ENCODE measurements at places on chromosomes 3 and 15.

DNA sequence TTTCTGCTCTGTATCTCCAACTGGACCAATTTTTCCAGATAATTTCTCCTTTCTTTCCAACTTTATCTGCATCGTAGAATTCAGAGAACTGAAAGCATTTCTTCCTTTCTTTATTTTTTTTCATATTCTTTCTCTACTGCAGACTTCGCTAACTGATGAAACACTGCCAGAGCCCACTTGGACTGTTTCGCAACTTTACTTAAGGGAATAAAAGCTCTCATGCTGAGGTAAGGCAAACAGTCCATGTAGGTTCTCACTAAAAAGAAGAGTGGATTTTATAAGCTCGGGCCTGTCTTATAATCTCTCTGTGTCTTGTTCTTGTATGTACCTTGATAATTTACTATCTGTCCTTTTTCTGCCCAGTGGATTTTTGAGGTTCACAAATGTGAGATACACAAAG lies 163.5 kb downstream of the CNTN4 start:
- no peak for DNase-seq

DNA sequence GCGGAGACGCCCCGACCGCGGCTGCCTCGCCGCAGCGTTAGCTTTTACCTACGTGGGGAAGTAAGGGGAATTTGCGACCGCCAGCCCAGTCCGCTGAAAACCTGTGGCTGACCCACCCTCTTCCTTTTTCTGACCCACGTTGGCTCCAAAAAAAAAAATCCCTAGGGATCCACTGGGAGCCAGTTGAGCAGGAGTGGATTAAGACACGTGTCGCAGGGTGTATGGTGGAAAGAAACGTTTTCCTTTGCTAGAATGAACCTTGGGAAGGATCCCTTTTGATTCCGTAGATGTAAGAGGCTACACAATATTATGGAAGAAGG lies 575 bp upstream of the PCYT1A start:
- DNase-seq = no peak

GRCh38 chr3:85571835-85572234 lies 613.0 kb downstream of the CADM2 start:
- no peak for DNase-seq

DNA sequence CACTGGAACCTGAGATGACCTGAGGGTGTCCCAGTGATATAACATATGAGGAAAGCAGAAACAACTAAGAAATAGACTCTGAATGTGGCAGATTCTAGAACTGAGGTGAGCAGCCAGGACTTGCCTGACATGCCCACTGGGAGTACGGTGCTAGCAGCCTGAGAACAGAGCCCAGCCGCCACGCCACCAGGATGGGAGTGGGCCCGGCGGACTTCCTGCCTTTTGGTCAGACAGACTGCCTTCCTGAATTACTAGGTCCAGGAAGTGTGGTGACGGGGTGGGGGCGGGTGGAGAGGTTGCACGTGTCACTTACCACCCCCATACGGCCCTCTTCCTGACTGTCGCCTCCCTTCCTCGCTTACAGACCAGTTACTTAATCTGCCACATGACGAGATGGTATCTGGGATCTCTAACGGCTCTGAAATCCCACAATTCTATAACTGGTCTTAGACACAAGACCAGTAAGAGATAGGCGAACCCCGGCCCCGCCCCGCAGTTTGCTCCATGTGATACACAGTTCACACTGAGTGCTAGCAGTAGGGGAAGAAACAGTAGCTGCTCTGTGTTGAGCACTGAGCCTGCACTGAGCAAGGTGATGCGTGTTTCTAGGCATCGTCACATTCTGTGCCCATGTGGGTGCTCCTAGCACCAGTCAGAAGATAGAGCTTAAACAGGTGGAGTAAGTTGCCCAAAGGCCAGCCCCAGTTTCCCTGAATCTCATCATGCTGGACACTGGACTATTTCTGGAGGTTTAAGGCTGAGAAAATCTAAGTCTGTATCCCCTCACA lies 95.7 kb downstream of the CPN2 start:
- DNase-seq = no peak

GRCh38 chr15:53307952-53308624 lies 451.4 kb downstream of the WDR72 start:
- DNase-seq = no peak

- no peak for DNase-seq
Observed at GRCh38 chr15:51314391-51315337, 23.7 kb downstream of the CYP19A1 start.

- DNase-seq = no peak
Observed at GRCh38 chr3:19446687-19447086, 298.4 kb downstream of the KCNH8 start.

DNA sequence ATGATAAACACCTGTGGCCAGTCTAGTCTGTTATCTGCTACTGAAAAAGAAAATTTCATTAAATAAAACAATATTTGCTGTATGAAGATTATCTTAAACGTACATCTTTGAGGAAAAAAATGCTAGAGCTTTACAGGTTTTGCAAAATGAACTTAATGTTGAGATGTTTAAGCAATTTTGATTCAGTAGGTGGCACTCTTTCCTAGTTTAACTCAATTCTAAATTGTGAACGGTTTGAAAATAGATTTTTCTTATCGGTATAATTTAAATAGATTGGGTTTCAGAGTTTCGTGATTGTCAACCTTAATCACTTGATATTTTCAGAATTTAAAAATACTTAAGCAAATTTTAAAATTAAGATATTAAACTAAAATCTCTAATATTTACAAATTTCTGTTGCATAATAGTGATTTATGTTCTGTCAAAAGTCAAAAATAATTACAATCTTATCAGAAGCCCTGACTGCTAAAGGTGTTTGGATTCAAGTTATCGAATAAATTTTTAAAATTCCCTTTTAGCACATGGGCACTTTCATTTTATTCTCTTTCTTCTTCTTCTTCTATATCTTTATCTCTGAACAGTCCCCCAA lies 7.0 kb upstream of the RNF111 start:
- peak; percentile 61 for DNase-seq

DNA sequence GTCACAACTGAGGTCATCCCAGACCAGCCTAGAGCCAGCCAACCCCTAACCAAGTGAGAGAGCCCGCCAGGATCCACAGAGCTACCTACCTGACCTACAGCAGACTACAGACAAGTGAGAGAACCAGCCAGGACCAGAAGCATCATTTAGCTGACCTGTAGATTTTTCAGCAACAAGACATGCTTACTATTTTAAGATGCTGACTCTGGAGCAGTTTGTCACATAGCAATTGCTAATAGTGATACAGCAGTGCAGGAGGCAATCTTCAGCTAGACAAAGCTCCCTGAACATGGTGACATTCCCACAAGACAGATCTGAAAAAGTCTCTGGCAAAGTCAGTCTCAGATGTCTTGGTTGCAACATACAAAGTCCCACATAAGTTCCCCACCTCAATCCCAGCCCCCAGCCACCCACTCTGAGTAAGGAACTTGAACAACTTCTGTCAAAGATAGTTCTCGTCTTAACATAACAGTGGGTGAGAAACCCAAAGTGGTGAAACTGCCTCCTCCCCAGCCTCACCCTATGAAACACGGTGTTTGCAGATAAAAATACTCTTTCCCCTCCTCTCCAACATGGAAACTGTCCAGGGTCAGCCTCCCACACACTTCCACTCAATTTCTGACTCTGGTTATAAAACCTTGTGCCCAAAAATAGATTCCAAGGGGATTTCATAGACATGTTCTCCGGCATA lies 120.3 kb upstream of the SLC6A11 start:
- no peak for DNase-seq

DNA sequence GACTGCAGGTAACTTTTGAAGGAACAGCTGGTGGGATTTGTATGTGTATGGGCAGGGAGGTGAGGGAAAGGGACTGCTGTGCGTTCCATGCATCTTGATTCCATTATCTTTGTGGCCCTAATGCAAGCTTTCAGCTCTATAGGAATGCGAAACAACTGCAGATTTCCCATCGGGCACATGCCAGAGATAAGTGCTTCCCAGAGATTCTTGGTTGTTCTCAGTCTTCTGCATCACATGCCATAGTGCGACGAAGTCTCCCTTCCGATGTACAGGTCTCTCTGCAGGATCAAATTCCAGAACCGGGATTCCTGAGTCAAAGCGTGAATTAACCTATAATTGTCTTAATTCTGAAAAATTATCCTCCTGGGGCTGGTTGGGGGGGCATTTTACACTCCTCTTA lies 72.6 kb upstream of the NSMCE3 start:
- DNase-seq = no peak

- no peak for DNase-seq
Observed at GRCh38 chr15:101499863-101500713, 10.6 kb upstream of the PCSK6 start.

- DNase-seq = no peak
Observed at GRCh38 chr15:68429691-68430470, 2.1 kb downstream of the ITGA11 start.

DNA sequence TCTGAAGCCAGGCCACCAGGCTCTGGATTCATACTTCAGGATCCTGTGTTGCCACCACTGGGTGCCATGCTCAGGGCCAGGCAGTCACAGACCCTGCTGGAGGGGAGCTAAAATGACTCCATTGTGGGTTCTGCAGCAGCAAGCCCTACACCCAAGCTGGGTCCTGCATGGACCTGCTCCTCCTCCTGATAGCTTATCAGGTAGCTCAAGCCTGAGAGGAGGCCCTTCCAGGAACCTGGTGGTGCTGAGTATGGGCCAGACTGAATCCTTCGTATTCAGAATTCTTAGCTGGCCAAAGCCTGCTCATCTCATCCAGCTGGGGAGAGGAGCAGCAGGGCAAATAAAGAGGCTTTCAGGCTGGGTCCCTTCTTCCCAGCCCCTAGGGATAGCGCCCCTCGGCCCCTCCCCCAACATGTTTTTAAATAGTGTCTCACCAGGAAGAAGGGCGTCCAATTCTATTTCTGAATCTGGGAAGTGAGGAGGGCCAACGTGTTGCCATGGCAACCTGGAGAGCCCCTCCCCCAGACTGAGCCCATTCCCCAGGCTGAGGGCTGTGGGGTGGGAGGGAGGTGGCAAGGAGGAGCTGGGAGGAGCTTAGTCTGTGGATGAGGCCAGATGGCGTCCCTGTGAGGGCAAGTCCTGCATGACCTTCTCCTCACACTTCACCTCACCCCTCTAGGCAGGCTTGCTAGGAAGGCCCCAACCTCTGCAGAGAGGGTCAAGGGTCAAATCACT lies 11.0 kb upstream of the CAMKV start:
- no peak for DNase-seq

GRCh38 chr15:98586066-98586465 lies 62.3 kb upstream of the IGF1R start:
- DNase-seq = no peak

GRCh38 chr15:63526401-63526800 lies 22.0 kb downstream of the USP3 start:
- no peak for DNase-seq

DNA sequence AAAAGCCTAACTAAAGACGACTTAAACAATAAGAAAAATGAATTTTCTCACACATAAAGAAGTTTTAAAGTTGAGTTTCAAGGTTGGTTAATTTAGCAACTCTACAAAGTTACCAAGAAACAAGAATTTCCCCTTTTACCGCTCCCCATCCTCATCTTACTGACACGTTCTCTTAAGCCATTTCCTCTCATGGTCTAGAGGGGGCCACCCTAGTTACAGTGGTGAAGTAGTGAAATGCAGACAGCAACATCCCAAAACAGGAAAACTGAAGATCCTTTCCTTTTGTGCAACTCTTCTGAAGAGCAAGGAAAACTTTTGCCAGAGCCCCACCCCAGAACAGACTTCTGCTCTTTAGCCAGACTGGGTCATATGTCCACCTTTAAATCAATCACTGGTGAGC lies 17.3 kb upstream of the SOX14 start:
- DNase-seq = no peak

DNA sequence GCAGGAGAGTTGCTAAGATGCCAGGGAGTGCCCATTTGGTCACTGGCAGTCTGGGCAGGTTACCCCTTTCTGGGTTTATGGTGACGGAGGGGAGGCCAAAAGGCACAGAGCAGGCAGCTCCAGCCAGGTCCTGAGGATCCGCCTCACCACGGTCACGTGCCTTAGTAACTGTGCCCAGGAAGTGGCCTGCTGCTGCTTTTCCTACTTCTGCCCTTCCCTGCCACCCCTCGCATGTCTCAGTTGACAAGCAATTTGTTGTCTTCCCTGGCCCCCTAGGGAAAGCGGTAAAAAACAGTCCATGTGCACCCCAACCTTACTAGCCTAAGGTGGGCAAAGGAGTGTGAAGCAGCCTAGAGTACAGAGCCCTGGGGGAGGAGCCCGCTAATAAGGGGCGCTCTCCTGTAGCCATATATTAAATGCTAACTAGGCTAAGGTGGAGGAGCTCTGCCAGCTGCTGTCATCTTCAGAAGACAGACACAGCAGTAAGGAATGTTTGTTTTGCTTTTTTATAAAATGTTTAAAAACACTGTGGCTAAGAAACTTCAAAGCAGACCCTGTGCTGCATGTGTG lies 9.1 kb upstream of the LIPH start:
- DNase-seq = no peak

GRCh38 chr3:141336672-141337522 lies 31.4 kb upstream of the ZBTB38 start:
- DNase-seq = peak; percentile 95

GRCh38 chr3:97694876-97695275 lies 69.7 kb upstream of the ARL6 start:
- no peak for DNase-seq

GRCh38 chr3:53707222-53707621 lies 139.0 kb downstream of the CHDH start:
- DNase-seq = no peak

GRCh38 chr3:107028626-107029025 lies 348.6 kb upstream of the CCDC54 start:
- no peak for DNase-seq

GRCh38 chr3:10004506-10004905 lies 17.9 kb upstream of the EMC3 start:
- no peak for DNase-seq

DNA sequence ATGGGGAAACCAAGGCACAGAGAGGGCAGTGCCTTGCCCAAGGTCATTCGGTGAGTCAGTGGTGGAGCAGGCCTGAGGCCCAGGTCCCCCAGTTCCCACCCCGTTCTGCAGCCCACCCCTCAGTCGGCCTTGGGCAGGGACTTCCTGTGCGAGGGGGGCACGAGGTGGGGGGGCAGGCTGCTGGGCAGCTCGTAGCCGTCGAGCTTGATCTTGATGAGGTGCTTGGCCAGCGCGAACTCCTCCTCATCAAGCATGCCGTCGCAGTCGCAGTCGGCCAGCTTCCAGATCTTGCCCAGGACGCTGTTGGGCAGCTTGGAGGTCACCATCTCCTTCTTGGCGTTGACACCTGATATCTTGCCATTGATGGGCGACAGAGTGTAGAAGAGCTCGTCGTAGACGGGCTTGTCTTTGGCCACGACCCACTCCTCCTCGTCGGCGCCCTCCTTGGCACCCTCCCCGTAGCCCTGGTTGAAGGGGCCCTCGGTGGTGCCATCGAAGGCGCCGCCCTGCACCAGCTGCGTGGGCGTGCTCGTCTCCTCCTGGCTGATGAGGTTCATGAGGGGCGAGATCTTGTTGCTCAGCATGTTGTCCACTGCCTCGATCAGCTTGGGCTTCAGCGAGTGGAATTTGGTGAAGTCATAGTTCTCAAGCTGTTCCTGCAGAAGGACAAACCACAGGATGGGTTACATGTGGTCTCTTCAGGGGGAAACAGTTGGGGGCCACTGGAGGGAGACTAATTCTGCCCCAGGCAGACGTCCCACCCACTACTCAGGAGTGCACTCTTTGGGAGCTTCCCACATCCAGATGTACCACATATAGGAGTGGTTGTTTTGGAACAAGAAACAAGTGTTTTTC lies 6.9 kb upstream of the SPTBN5 start:
- DNase-seq = no peak

- no peak for DNase-seq
Observed at GRCh38 chr3:118055381-118055780, 979.3 kb downstream of the IGSF11 start.

Data from ELR (cell line).